Upper lobe of left lung (tissue), 6 donors: ENCODE measurements at places on chromosomes 3 and 15. TPM values are rescaled to one million over a fixed set of nuclear protein-coding genes. Genes with fewer than 3 reads are reported as not detected.

The LRTM1 gene
- not detected for total RNA-seq

GRCh38 chr15:66225656-66226274, 27.8 kb downstream of the MEGF11 start:
- DNase-seq = no peak

- DNase-seq = no peak
Measured at GRCh38 chr3:71786551-71786950, 1.6 kb upstream of the PROK2 start.

DNA sequence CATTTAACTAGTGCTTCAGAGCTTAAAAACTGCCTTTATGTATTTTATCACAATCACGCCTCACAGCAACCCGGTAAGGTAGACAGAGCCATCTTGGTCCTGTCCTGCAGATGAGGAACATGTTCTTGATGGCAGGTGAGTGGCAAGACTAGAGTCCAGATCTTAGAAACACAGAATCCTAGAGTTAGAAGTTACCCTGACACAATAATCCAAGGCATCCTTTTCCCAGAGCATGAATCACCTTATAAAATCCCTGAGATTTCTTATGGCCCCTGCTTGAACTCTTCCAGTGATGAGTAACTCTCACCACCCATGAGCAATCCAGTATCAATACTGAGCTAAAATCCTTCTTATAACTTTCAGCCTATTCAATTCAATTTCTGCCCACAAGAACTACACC, 16.9 kb downstream of the POPDC2 start:
- no peak for DNase-seq

- DNase-seq = no peak
Measured at GRCh38 chr15:98322581-98322980, 325.8 kb upstream of the IGF1R start.
